ENCODE measurements at places on chromosomes 5 and 9.
A peak's percentile ranks its signal among the peaks of the same experiment; 100 is the strongest.

DNA sequence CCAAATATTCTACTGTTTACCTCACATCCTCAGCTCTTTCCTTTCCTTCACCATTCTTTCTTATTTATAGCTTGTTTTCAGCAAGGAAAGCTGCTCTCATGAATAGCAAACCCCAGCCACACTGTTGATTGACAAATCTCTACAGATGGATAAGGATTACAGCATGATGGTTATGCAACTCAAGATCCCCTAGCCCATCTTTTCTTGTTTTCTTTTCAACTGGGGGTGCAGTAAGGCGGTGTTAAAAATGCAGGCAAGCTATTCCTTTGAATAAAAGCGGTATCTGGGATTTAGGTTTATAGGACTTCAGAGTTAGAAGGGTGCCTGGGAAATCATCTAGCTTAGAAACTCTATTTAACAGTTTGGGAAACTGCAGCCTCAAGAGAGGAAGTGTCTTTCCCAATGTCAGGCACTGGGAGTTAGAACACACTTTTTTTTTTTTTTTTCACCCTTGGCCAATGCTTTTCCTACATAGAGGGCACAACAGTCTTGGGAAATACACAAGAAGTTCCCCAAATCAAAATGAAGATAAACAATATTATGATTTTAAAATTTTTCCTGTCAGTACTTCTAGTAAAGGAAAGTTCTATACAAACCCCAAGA lies 2.6 kb downstream of the SPARC start:
- H3K27ac ChIP-seq: no peak overlapping the region
- no peak overlapping the region for H3K4me3 ChIP-seq
- H3K27me3 ChIP-seq: peaks cover 33% of the 10 kb centered on the region
- H3K36me3 ChIP-seq: no peaks in the 10 kb centered on the region
- peaks cover 11% of the 10 kb centered on the region for H3K4me1 ChIP-seq

GRCh38 chr5:149024943-149025342 lies 37.9 kb downstream of the SH3TC2 start:
- no peaks in the 10 kb centered on the region for H3K4me1 ChIP-seq
- H3K4me3 ChIP-seq: no peak overlapping the region
- H3K27me3 ChIP-seq: peaks cover 16% of the 10 kb centered on the region
- ATAC-seq: no peak
- no peak overlapping the region for H3K27ac ChIP-seq
- H3K36me3 ChIP-seq: no peaks in the 10 kb centered on the region

- no peaks in the 10 kb centered on the region for H3K27me3 ChIP-seq
- peak; percentile 61 for ATAC-seq
- peaks cover 43% of the 10 kb centered on the region for H3K4me1 ChIP-seq
- H3K4me3 ChIP-seq: no peak overlapping the region
Observed at GRCh38 chr9:114909661-114910060, 20.7 kb downstream of the TNFSF8 start.

GRCh38 chr5:173984218-173984617 lies 4.8 kb upstream of the C5orf47 start:
- H3K27ac ChIP-seq: no peak overlapping the region
- no peaks in the 10 kb centered on the region for H3K4me1 ChIP-seq
- peaks cover 55% of the 10 kb centered on the region for H3K27me3 ChIP-seq
- no peak overlapping the region for H3K4me3 ChIP-seq
- peaks cover 6% of the 10 kb centered on the region for H3K36me3 ChIP-seq

DNA sequence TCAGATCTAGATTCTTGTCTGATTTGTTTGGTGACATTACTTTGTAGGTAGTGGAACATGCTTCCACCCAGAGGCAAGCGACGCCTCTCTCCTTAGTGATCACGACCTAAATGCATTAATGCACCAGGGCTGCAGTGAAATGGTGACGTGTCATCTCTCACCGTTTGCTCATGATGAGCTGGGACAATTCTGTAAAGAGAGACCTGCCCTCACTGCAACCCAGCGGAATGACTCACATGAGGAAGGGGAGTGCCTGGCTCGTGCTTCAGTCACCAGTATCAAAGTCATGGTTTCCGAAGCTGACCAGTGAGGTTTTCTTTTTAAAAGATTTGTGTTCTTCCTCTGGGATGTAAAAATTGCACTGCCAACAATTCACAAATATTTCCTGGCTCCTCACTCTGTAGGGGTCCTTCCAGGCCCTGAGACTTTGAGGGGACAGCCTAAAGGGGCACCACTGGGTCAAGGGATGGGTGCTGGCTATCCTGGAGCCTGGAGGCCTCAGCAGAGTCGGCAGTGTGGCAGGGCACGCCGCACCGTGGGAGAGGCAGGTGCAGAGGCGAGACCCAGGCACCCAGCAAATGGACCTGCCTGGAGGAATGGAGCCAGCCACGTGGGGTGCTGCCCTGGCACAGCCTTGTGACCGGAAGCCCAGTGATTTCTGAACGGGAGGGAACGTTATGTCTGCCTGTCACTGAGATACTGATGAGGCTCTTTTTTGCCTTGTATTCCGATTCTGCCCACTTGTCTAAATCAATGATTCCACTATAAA lies 17.3 kb downstream of the QSOX2 start:
- H3K4me3 ChIP-seq: no peak overlapping the region
- no peak for ATAC-seq
- H3K4me1 ChIP-seq: peaks cover 82% of the 10 kb centered on the region
- H3K27ac ChIP-seq: peak overlapping the region; percentile 97
- H3K27me3 ChIP-seq: no peaks in the 10 kb centered on the region

DNA sequence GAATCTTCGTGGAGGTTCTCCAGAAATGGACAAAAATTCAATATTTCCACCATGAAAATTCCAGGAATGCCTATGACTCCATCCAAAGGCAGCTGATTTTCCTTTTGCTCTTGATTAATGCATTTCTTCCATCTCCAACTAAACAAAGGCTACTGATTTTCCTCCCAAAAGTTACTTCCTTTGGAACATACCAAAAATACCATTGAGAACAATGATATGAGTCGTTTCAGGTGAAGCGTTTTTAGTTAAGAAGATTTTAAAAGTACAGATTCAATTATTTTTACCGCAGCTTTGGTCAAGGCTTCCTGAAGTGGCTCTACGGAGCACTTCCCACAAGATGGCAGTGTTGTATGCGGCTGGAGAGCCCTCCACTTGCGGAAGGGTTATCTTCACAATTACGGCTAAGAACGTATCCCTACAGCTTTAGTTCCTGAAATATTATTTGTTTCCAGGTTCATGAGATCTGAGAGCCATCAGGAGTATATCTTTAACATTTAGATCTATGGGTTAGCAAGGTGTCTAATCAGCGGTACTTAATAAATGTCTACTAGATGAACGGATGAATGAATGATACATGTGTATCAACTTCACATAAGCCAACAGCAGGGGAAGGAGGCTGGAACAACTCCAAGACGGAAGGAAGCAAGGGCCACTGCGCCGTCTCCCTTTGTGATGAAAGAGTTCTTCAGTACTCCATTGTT lies 35.9 kb upstream of the ARSB start:
- H3K4me1 ChIP-seq: peaks cover 19% of the 10 kb centered on the region
- H3K36me3 ChIP-seq: no peaks in the 10 kb centered on the region
- H3K4me3 ChIP-seq: no peak overlapping the region

DNA sequence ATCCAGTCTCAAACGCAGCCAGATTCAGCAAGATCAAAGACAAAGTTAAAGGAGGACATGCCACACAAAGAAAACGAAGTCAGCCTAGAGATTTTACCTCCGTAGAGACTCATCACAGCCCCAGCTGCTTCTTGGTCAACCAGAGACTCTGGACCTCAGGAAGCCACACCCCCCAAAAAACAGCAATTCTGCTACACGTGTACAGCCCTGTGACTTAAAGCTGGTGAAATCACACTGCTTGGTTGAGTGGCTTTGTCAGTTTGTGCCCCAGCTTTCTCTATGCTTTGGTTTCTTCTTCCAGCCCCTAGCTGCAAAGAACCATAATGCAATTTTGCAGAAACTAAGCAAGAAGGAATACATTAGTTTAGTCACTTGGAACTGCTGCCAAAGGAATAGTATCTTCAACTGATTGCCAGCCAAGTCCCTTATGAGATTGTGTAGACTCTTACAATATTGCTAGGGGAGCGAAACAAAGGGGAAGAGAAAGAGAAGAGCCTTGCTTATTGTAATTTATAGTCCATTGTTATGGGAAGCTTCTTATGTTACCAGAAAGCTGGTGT lies 158.8 kb upstream of the ZNF462 start:
- no peak overlapping the region for H3K27ac ChIP-seq
- no peaks in the 10 kb centered on the region for H3K4me1 ChIP-seq
- no peak for ATAC-seq
- no peaks in the 10 kb centered on the region for H3K27me3 ChIP-seq
- H3K4me3 ChIP-seq: no peak overlapping the region
- no peaks in the 10 kb centered on the region for H3K36me3 ChIP-seq

DNA sequence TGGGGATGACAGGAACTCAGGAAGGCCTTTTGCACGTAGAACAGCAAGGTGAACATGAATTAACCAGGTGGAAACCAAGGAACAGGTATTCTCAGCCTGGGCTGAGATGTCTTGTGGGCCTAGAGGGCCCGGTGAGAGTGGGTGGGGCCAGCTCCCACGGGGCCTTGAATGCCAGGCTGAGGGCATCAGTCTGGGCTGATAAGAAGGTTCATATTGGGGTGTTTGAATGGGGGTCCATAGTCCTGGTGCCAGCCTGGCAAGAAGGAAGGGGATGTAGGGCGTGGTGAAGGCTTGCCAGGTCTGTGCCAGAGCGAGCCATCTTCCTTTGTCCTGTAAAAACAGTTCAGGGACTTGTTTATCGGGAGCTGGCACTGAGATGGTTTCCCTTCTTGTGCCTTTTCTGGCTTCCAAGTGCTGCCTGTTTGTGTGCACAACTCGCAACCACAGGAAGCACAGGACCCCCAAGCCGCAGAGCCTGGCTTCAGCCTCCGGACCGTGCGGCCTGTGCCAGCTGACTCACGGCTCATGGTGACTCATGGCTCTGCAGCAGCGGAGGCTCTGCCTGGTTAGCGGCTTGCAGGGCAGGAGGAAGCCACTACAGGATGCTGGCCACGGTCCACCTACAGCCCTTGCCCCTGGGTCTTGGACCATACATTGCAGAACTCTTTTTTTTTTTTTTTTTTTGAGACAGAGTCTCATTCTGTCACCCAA lies 2.4 kb downstream of the CARD19 start:
- peaks cover 8% of the 10 kb centered on the region for H3K36me3 ChIP-seq
- no peaks in the 10 kb centered on the region for H3K27me3 ChIP-seq
- peak overlapping the region; percentile 88 for H3K27ac ChIP-seq

GRCh38 chr9:132160802-132161742 lies 786 bp upstream of the NTNG2 start:
- peaks cover 73% of the 10 kb centered on the region for H3K27me3 ChIP-seq
- H3K36me3 ChIP-seq: no peaks in the 10 kb centered on the region
- H3K27ac ChIP-seq: peak overlapping the region; percentile 76
- H3K4me3 ChIP-seq: peak overlapping the region; percentile 84
- H3K4me1 ChIP-seq: peaks cover 7% of the 10 kb centered on the region

- no peak overlapping the region for H3K4me3 ChIP-seq
- H3K4me1 ChIP-seq: no peaks in the 10 kb centered on the region
- ATAC-seq: no peak
- no peaks in the 10 kb centered on the region for H3K36me3 ChIP-seq
- peaks cover 10% of the 10 kb centered on the region for H3K27me3 ChIP-seq
Observed at GRCh38 chr5:103327451-103327850, 68.9 kb downstream of the MACIR start.

DNA sequence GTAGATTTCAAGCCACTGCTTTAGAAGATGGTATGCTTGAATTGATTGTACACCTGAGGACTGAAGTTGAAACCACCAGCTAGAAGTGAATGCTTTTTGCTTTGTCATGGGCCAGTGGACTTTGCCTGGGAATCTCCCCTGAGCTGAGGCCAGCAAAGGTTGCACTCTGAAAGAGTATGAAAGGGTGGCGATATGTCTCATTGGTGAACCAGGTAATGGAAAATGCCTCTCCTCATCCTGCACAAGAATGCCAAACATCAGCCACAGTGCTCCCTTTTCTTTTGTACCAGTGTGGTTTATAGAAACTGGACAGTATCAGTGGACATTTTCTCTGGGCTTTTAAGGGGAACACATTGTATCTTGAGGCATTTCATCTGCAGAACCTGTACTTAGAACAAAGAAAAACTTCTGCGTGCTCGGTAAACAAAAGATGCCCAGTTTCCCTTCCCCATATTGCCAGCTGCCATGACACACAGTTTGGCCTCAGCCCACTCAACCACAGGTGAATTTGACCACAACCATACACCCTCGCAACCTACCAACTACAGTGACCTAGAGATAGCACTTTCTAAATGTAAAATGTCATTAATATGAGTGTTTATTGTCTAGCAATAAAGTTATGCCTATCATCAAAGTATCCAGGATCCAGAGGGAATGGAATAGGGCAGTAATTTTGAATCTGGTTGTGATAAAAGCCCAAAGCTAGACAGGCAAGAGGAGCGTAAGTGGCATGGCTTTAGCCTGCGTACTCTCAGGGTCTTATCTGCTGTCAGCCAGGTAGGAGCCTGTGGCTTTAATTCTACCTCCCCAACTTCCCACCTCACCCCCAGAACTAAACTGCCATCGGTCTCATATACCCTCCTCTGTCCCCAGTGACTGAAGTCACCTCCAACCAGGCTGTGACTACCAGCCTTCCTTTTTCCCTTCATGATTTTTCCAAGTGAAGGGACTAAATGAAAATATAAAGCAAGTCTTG lies 79.5 kb upstream of the LHFPL2 start:
- peak; percentile 96 for ATAC-seq
- peak overlapping the region; percentile 97 for H3K27ac ChIP-seq
- peak overlapping the region; percentile 53 for H3K4me3 ChIP-seq
- H3K27me3 ChIP-seq: no peaks in the 10 kb centered on the region
- H3K36me3 ChIP-seq: peaks cover 4% of the 10 kb centered on the region
- peaks cover 60% of the 10 kb centered on the region for H3K4me1 ChIP-seq

- H3K4me3 ChIP-seq: no peak overlapping the region
- ATAC-seq: peak; percentile 75
- no peaks in the 10 kb centered on the region for H3K27me3 ChIP-seq
- no peaks in the 10 kb centered on the region for H3K36me3 ChIP-seq
- peak overlapping the region; percentile 54 for H3K27ac ChIP-seq
Observed at GRCh38 chr5:89081360-89081759, 198.4 kb upstream of the MEF2C start.

DNA sequence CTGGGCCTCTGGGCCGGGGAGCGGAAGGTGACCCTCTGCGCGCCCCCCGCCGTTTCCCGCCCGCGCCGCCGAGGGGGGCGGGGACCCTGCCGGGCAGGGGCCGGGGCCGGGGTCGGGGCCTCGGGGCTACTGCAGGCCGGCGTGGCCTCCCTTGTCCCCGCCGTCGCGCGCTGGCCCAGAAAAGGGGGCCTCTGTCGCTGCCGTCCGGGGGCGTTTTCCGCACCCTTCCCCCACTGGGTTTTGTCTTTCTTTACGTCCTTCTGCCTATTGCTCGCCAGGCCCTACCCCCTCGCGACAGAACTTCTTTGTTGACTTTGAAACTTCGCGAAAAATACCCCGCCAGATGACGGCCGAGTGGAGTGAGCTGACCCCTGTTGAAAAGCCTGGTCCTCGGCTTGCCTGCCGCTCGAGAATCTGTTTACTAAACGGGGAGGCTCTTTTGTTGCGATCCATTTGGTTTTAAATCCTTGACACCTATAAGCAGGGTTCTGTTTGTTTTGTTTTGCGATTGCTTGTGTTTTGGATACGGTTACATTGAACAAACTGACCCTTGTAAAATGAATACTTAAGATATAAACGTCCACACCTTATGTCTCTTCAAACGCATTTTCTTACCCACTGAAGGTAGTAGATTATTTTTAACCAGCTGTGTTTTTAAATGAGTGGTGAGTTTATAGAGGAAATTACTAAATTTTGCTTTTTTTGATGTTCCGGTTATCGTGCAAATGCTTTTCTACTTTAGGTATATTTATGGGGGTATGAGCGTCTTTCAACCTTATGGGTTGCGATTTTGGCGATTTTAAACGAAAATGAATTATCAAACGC lies 765 bp downstream of the MARCHF6 start:
- H3K27ac ChIP-seq: peak overlapping the region; percentile 99
- H3K4me3 ChIP-seq: peak overlapping the region; percentile 100
- peaks cover 6% of the 10 kb centered on the region for H3K36me3 ChIP-seq
- no peaks in the 10 kb centered on the region for H3K27me3 ChIP-seq
- peaks cover 30% of the 10 kb centered on the region for H3K4me1 ChIP-seq
